ENCODE measurements at places on chromosomes 6 and 20.

- DNase-seq: peak; percentile 29
These were observed 72.5 kb upstream of the SULF2 start for GRCh38 chr20:47857569-47858464.

DNA sequence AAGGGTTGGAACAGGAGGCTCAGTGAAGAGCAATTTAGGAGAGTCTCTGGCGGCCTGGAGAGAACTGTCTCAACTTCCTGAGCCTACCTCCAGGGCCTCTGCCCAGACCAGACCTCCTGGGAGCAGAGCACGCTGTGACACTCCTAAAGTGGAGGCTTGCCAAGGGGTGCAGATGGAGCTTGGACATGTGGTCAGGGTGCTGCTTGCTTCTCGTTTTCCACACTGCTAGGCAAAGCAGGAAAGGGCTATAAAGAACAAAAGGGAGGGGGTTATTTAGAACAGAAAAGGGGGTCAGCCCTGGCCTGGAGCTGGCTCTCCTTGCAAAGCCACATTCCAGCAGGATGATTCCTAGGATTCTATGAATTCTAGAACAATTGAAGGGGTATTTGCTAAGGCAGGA is 145.7 kb upstream of the GGTLC1 start:
- DNase-seq: no peak

DNA sequence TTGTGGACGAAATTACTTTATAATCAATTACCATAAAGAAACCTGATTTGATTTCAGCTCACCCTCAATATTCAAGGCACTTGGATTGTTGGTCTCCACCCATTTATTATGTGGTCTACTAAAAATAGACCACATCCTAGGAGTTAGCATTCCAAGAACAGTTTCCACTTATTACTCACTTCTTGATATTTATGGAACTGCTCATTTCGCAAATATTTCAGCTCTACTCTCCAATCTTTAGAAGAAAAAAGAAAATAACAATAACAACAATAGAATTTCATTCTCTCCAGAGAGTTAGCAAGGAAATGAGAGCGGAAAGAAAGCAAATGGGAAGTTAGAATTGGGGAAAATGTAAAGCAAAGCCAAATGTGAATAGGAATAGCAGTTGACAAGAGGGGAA is 26.2 kb upstream of the HDAC2 start:
- peak; percentile 82 for DNase-seq

DNA sequence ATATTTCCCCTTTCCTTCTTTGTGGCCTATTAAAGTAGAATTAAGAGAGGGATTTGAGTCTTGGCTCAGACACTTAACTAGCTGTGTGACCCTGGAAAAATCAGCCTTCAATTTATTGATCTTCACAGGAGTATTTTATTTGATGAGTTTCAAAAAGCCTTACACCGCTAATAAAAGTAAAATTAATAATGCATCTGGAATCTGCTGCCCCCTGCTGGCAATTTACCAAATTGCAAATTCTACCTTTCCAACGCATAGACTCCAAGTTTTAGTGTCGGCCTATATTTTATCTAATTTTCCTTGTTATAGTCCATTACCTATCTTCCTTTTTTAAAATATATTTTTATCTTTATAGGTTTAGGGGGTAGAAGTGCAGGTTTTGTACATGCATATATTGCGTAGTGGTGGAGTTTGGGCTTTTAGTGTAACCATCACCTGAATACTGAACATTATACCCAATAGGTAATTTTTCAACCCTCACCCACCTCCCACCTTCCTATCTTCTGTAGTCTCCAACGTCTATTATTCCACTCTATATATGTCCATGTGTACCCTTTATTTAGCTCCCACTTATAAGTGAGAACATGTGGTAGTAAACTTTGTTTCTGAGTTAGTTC is 46.3 kb downstream of the GOPC start:
- no peak for DNase-seq

DNA sequence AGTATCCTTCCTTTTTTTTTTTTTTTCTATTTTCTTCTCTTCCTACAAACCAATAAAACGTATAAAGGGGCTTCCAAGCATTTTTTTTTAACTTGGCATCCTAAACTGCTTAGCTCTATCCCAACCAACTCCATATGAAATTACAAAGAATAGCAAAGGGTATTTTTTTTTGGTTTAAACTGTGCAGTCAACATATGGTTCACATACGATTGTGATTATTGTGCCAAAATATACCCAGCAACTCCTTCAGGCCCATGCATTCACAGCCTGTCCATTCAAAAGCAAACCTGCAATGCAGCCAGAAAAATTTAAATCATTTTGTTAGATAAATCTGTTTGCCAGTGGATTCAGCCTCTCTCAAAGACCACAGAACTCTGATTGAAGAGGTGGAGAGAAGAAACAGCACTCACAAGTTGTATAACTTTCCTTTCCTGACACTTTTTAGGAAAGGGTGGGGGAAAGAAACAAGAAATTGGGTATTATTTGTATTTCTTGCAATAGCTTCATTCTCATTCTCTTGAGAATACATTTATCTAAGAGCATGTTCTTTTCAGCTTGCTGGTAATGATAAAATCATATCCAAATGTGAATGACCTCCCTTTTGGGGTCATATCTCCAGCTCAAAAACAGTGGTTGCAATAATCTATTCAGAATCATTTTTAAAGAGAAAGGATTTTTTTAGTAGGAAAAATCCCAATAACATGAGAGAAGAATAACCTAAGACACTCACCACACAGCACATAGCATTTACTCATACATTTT is 701.3 kb upstream of the CHD6 start:
- no peak for DNase-seq

- no peak for DNase-seq
These were observed 42.4 kb downstream of the CNBD2 start for GRCh38 chr20:36010825-36011224.

- DNase-seq: no peak
These were observed 12.4 kb downstream of the ADGRF5 start for GRCh38 chr6:46909371-46909770.
